ENCODE measurements at places on chromosomes 12 and 14. TPM values are rescaled to one million over a fixed set of nuclear protein-coding genes. Genes with fewer than 3 reads are reported as not detected.

DNA sequence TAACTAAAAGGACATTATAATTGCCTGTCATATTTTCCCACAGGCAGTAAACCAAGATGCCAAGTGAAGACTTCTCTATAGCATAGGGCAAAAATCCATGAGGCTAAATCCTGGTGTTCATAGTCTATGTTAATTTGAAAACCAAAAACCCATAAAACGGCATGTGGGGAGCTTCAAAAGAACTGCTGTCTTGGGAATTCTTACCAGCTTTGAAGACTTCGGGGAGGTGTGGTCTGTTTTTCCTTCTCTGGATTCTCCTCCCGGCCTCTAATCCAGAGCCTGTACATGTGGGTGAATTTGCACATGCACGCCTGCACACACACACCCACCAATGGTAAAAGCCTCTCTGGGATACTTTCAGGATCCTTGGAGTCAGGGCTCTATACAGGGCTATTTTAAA is 61.9 kb upstream of the IFNG-AS1 start:
- H3K4me3 ChIP-seq = no peak overlapping the region
- peaks cover 31% of the 10 kb centered on the region for H3K4me1 ChIP-seq
- no peaks in the 10 kb centered on the region for H3K36me3 ChIP-seq
- DNase-seq = no peak

DNA sequence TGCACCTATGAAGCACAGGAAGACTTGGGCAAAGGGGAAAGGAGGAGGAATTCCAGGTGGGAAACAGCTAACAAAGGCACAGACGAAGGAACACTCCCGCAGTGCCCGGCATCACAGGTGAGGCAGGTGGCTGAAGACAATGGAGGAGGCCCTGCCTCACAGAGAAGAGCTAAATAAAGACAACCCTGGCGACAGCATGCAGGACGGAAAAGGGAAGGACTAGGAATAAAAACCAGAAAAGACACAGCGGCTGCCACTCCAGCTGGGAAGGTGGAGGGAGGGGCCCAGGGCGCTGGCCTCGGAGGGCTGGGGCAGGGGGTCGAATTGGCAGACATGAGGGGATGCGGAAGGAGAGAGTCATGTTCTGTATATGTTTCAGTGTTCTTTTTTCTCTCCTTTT is 43.0 kb upstream of the ANO2 start:
- no peaks in the 10 kb centered on the region for H3K4me1 ChIP-seq
- H3K4me3 ChIP-seq = no peak overlapping the region
- no peaks in the 10 kb centered on the region for H3K27me3 ChIP-seq
- DNase-seq = no peak

- peaks cover 26% of the 10 kb centered on the region for H3K36me3 ChIP-seq
- DNase-seq = no peak
- peaks cover 22% of the 10 kb centered on the region for H3K4me1 ChIP-seq
- peak overlapping the region; percentile 57 for H3K4me3 ChIP-seq
- no peaks in the 10 kb centered on the region for H3K27me3 ChIP-seq
- H3K27ac ChIP-seq = peak overlapping the region; percentile 98
Observed at GRCh38 chr14:58296726-58297125, 1.6 kb upstream of the ARID4A start.

DNA sequence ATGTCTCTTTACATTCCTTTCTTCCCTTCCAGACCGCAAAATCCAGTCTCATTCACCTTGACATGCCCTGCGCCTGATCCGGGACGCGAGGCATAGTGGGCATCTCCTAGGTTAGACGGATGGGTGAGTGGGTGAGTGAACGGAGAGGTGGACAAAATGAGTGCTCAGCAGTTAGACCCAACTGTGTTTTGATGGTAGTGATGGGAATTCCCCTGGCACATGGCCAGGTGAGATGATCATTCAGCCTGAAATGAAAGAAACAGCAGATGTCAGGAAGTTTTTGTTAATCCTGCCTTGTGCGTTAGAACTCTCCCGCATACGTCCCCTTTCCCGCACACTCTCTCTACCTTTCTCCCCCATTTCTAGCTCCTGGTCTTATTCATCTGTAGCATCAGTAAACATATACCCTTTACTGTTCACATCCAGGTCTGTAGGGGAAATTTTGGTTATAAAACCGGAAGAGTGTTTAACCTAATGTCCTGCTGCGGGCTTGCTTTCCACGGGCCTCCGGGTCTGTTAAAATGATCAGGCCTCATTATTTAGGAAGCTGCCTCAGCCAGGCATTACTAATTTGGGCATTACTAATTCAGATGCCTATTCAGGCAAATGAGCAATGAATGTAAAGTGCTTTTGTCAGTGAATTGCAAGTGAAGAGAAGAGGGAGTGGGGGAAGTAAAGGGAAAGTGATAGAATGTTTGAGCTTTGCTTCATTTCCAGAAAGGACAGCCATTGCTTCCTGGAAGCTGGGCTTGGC is 172.8 kb downstream of the ETV6 start:
- no peak for DNase-seq
- H3K27me3 ChIP-seq = no peaks in the 10 kb centered on the region
- peaks cover 33% of the 10 kb centered on the region for H3K4me1 ChIP-seq
- peak overlapping the region; percentile 25 for H3K27ac ChIP-seq
- H3K4me3 ChIP-seq = no peak overlapping the region

GRCh38 chr14:45698462-45699134 is 445.6 kb upstream of the MIS18BP1 start:
- H3K27me3 ChIP-seq = no peaks in the 10 kb centered on the region
- no peak for DNase-seq
- peaks cover 29% of the 10 kb centered on the region for H3K4me1 ChIP-seq
- H3K4me3 ChIP-seq = no peak overlapping the region

ERG28 gene
- total RNA-seq = 12.7 TPM

LRRC43 gene
- 5.2 TPM for total RNA-seq

GRCh38 chr14:75222208-75222701 is 45.8 kb upstream of the TMED10 start:
- peak; percentile 87 for DNase-seq
- peaks cover 6% of the 10 kb centered on the region for H3K4me1 ChIP-seq
- no peak overlapping the region for H3K4me3 ChIP-seq

DNA sequence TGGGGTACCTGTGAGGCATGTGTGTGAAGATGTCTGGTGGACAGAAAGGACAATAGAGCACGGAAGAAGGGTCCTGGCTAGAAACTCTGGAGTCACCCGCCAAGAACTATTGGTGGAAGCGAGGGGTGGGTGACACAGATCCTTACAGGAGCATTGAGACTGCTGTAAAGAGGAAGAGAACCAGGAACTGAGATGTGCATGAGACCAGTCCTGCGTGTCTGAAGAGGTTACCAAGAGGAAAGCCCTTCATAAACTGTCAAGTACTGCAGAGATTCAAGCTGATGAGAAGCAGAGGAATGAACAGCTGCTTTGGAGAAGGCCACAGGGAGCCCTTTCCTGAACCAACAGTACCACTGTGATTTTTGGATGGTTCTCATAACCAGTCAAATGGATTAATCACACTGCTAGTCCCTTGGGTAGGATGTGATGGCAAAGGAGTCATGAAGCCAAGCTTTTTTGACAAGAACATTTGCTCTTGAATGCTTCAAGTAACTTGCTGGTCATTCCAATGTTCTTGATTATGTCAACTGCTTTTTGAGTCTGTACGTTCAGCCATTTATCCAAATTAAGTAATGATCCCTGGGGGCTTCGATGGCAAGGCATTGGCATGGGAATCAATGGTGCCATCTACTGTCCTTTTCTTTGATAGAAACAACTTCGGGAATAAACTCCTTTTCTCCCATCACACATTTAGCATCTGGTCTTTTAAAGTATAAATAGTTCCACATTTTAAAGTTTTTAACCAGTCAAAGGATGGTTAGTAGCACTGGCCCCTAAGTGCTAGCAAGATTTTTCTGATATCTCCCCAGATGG is 42.9 kb downstream of the GPR135 start:
- peak; percentile 34 for DNase-seq
- no peak overlapping the region for H3K27ac ChIP-seq
- no peak overlapping the region for H3K4me3 ChIP-seq
- peaks cover 13% of the 10 kb centered on the region for H3K4me1 ChIP-seq

BICDL1 gene
- 9.7 TPM for total RNA-seq

- no peak for DNase-seq
- H3K27me3 ChIP-seq = no peaks in the 10 kb centered on the region
- peaks cover 8% of the 10 kb centered on the region for H3K4me1 ChIP-seq
Observed at GRCh38 chr12:31726575-31726974, 2.2 kb downstream of the AMN1 start.

DNA sequence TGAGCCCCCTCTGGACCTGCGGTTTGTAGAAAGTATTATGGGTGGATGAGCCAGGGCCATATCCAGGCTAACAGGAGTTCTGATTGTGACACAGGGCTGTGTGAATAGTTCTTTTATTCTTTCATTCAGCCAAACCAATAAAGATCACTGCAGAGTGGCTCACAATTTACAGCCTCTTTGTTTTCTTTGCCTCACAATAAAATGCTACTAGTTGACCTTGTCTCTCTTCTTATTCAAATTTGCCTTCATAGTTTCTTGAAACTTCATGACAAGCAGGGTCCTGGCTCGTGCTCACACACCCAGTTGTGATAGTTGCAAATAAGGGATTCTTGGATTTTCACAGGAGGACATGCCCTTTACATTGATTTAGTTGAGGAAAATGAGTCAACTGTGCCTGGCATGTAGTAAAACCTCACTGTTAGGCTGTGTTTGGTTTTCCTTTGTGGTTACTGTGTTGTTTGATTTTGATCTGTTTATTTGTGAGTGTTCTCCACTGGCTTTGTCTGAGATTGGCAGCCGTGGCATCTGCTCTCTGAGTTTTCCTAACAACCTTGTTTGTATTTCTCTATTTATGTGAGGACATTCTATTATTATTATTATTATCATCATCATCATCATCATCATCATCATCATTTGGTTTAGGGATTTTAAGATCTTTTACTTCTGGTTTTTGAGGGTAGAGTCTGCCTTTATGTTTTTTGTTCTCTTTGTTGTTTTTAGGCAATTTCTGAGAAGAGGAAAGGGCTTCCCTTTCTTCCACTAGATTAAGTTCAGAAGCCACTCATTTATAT is 2.7 kb upstream of the KRT6B start:
- H3K4me1 ChIP-seq = no peaks in the 10 kb centered on the region
- H3K27me3 ChIP-seq = no peaks in the 10 kb centered on the region
- H3K4me3 ChIP-seq = no peak overlapping the region
- H3K36me3 ChIP-seq = no peaks in the 10 kb centered on the region

SMOC1 gene
- 10.0 TPM for total RNA-seq

Data from cardiac muscle cell (in vitro differentiated cells and primary cell).